ENCODE measurements at places on chromosomes 3 and 15. TPM values are rescaled to one million over a fixed set of nuclear protein-coding genes. Genes with fewer than 3 reads are reported as not detected.

- no peak for DNase-seq
Observed at GRCh38 chr3:43370293-43370980, 84.1 kb downstream of the SNRK start.

GRCh38 chr3:58000306-58001085 is 7.7 kb upstream of the FLNB start:
- DNase-seq: no peak

The FEZF2 gene
- polyA plus RNA-seq: not detected

DNA sequence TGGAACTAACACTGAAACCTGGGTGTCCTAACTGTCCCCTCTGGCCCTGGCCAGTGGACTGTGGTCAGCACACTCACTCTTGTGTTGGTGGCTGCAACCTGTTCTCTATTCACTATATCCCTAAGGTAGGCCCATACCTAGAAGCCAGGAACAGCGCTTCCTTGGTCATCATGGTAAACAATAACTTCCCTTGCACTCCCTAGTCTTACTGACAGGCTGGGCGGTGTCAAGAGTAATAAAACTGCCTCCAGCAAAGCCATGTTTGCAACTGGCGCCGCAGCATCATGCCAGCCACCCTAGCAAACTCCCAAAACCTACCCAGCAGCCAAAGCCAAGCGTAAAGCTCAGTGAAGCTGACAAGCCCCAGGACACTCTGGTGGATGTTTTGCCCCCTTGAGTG is 63.1 kb upstream of the TSEN2 start:
- DNase-seq: no peak

DNA sequence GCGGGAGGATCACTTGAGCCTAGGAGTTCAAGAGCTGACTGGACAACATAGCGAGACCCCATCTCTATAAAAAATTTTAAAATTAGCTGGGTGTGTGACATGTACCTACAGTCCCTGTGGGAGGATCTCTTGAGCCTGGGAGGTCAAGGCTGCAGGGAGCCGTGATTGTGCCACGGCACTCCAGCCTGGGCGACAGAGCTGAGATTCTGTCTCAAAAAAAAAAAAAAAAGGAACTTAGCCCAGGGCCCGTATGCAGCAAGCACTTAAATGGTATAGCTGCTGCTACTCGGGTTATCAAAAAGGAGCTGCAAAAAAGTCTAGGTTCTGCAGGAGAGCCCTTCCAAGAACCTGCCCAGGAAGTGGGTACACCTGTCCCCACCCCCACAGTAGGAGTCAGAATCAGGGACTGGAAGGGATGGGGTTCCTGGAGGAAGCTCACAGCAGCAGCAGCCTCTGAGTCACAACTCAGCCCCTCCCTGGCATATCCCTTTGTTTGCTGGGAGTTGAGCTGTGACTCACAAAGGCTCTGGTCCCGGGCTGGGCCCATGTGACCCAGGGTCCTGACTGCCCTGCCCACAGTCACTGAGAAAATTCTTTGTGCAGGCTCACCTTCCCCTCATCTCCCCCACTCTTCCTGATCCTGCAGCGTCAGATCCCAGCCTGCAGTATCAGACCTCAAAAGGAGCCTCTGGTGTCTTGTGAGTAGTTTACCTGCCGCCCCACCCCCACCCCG is at the start of gene SPATA12:
SPATA12 (plus strand) TSS at position 576 of the 733 bp plus-strand sequence. CDS start 13,031 bp downstream, outside the sequence.
- no peak for DNase-seq

- no peak for DNase-seq
Observed at GRCh38 chr3:186849374-186849975, 7.0 kb downstream of the ADIPOQ start.

GRCh38 chr3:62888180-62888579 is 13.0 kb upstream of the CADPS start:
- no peak for DNase-seq

GRCh38 chr3:126026761-126027160 is 57.2 kb downstream of the SLC41A3 start:
- DNase-seq: no peak

GRCh38 chr15:88120026-88120425 is 136.5 kb downstream of the NTRK3 start:
- DNase-seq: no peak

The LXN gene
- polyA plus RNA-seq: 27.2 TPM

- no peak for DNase-seq
Observed at GRCh38 chr3:181417748-181418147, 294.0 kb upstream of the SOX2 start.

GRCh38 chr15:60573936-60574335 is 95.0 kb upstream of the ICE2 start:
- no peak for DNase-seq

The SENP8 gene
- polyA plus RNA-seq: 6.3 TPM

- no peak for DNase-seq
Observed at GRCh38 chr3:48997102-48997635, 7.1 kb downstream of the P4HTM start.

DNA sequence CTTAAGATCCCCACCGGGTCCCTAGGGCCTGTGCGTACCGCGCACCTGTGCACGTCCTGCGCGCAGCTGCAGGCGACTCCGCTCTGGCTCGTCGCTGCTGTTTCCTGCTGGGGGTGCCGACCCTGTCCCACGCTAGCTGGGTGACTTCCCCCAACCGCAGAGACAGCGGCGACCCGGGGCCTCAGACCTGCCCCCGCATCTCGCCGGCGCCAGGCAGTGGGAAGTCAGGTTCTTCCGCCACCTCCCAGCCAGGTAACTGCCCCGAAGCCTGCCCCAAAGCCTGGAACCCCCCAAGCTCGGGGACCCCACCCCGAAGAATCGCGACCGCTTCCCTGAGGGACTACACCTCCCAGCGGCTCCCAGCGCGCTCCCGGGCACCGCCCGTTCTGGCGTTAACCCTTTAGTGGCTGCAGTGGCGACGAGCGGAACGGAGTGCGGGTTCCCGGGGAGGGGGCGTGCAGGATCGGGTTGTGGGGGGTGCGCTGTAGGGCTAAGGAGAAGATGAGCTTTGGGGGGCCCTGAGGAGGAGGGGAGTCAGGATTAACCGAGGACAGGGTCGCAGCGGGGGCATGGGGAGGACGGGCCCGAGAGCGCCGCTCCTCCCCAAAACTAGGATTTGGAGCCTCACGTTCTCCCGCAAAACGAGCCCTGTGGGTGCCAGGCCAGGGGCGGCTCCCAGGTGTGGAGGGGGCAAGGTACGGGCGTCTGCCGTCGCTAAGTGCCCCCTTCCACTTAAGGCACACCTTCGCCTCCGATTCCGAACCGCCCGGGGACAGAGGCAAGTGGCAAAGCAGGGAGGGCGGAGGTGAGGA is 589 bp downstream of the NEIL1 start:
- DNase-seq: no peak

The GABRB3 gene
- polyA plus RNA-seq: 7.0 TPM

- DNase-seq: no peak
Observed at GRCh38 chr3:24923570-24923969, 428.9 kb upstream of the THRB start.

GRCh38 chr3:55675478-55675877 is 188.4 kb upstream of the WNT5A start:
- DNase-seq: no peak

- DNase-seq: no peak
Observed at GRCh38 chr3:188304501-188304900, 150.5 kb downstream of the LPP start.

The CLDN18 gene
- polyA plus RNA-seq: 1.0 TPM

The RARRES1 gene
- polyA plus RNA-seq: 8.1 TPM

DNA sequence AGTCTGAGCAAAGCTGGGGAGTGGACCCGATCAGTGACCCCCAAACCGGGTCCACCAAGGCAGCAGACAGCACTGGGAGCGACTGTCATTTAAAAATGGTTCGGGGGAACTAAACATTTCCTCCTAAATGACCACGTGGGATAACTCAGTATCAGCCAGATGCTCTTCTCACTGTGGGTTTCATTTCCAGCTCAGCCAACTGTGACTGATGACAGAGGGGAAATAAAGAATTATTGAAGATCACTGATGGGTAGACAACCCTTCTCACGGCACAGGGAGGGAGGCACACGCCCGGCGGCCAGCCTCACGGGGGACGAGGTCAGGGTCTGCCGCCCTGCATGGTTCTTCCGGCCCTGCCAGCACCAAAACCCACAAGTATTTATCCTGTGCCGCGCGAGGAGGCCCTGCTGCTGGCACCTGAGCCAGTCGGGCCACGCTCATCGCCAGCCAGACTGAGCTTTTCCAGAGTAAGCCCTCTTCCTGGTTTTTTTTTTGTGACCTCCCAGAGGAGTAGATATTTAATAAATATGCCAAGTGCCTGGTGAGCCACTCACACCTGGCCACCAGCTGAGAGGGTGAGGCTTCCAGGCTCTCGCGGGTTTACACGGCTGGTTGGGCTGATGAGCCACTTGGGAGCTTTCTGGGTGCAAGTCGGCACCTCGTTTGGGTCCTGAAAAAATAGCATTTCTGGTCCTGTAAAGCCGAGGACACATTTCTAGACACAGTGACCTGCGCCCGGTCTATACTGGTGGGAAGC is 6.2 kb downstream of the MELTF start:
- no peak for DNase-seq

- no peak for DNase-seq
Observed at GRCh38 chr3:16462679-16463078, 50.8 kb downstream of the RFTN1 start.

GRCh38 chr3:136990826-136991225 is 33.0 kb downstream of the IL20RB start:
- DNase-seq: no peak

DNA sequence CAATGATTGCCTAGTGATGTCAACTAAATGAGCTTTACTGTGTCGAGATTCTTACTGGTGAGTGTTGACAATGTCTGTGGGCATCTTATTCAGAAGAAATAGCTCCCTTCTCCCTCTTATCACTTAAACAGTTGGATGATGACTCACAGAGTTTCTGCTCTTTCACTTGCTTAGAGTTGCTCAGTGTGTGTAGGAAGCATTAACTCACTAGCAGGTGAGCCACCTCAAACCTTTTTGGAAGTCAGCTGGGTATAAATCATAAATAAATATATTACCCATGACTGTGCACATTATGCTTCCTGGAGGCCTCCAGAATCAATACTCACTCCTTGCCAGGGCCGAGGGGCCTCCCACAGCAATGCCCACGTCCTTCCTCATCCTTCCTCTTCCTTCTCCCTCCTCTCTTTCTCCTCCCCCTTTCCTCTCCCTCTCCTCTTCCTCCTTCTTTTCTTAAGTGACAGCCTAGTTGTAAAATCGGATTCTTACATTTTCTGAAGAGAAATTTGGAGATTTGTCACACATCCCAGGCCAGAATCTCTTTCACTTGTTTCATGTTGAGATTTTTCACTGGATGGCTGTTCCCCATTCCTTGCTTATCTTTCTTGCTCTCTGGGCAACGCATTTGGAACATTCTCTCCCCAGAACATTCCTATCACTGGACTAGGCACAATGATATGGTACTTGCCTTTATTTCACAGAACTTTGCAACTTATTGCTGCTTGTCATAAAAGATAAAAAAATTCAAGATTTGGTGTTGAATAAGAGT is 17.5 kb downstream of the SHC4 start:
- DNase-seq: no peak

The LSAMP gene
- 14.7 TPM for polyA plus RNA-seq

DNA sequence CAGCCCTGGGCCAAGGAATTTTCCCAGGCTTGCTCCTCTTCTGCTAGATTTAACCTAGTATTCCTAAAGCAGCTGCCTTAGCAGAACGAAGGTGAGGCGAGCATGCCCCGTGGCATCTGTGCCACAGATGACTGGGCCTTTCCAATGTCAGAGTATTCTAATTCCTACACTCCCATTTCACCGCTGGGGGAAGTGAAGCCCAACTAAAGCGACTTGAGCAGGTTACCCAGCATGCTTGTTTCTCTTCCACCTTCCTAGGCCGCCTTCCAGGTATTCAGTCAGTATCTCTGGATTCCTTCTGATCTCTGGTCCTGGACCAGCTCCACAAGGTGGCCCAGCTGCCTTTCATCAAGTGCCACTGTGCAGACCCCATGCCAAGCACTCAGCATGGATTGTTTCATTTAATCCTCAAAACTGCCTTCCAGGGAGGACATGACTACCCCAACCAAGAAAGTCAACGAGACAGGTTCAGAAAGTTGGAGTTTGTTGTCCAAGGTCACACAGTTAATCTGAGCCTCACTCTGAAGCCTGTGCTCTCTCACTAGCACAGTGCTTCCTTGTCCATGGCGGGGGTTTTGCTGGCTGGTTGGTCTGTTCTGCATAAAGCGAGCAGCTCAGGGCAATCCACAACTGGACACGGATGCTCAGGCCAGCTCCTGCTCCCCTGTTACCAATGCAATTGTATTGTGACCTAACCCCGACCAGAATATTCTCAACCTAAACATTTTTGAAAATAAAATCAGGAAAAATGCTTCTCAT is 15.1 kb downstream of the MYO5C start:
- DNase-seq: no peak

GRCh38 chr3:162996368-162996767 is 1499.8 kb downstream of the OTOL1 start:
- no peak for DNase-seq

GRCh38 chr3:60967141-60967540 is 284.1 kb downstream of the FHIT start:
- DNase-seq: no peak

DNA sequence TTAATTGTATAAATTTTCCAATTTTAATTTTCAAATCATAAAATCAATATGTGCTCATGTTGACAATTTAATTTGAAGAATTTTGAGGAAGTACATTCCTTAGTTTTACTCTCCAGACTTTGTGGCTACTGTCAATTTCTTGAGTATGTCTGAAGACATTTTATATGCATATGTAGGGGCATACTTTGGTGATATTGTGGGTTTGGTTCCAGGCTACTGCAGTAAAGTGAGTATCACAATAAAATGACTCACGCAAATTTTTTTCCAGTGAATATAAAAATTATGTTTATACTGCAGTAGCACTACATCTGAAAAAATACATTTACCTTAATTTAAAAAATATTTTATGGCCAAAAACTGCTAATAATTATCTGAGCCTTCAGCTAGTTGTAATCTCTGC is 123.2 kb upstream of the PLCL2 start:
- DNase-seq: no peak

- peak; percentile 12 for DNase-seq
Observed at GRCh38 chr3:90055666-90056065, 948.2 kb downstream of the EPHA3 start.
